ENCODE measurements at places on chromosomes 4 and X. TPM values are rescaled to one million over a fixed set of nuclear protein-coding genes. Genes with fewer than 3 reads are reported as not detected.

DNA sequence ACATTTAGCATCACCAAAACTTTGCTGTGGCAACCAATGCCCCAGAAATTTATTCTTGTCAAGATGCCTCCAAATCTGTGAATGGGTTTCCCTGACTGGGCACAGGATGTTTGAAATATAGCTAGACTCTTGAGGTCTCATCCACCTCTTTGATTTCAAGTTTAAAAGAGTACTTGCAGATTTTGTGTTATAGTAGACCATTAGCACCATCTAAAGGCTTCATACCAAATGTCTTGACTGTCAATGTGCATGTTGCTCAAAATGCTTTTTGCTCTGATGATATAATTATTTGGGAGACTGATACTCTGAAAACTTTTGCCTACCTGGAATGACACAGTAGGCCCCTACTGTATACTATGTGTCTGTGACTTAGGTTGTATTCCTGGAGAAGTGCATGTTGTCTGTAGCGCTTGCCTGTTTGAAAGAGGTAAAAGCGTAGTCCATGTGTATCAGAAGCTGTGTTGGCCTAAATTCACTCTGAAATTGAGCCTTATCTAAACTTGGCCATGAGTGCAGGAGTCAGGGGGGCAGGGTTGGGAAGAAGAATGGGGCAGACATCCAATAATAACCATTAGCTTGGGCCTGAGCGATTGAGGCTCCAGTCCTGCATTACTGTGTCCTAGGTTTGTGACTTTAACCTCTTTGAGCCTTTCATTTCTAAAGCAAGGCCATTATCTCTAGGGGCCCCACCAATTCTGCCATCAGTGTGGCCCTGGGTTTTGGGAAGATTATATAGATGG is 33.8 kb downstream of the NDP start:
- peaks cover 7% of the 10 kb centered on the region for H3K4me1 ChIP-seq
- no peak for DNase-seq
- no peaks in the 10 kb centered on the region for H3K27me3 ChIP-seq
- H3K27ac ChIP-seq, result no peak overlapping the region
- H3K4me3 ChIP-seq, result no peak overlapping the region
- no peaks in the 10 kb centered on the region for H3K36me3 ChIP-seq

- no peak overlapping the region for H3K4me3 ChIP-seq
- no peak overlapping the region for H3K27ac ChIP-seq
- peaks cover 10% of the 10 kb centered on the region for H3K4me1 ChIP-seq
- DNase-seq, result no peak
Observed at GRCh38 chr4:52058275-52058674, 7.2 kb downstream of the SPATA18 start.

DNA sequence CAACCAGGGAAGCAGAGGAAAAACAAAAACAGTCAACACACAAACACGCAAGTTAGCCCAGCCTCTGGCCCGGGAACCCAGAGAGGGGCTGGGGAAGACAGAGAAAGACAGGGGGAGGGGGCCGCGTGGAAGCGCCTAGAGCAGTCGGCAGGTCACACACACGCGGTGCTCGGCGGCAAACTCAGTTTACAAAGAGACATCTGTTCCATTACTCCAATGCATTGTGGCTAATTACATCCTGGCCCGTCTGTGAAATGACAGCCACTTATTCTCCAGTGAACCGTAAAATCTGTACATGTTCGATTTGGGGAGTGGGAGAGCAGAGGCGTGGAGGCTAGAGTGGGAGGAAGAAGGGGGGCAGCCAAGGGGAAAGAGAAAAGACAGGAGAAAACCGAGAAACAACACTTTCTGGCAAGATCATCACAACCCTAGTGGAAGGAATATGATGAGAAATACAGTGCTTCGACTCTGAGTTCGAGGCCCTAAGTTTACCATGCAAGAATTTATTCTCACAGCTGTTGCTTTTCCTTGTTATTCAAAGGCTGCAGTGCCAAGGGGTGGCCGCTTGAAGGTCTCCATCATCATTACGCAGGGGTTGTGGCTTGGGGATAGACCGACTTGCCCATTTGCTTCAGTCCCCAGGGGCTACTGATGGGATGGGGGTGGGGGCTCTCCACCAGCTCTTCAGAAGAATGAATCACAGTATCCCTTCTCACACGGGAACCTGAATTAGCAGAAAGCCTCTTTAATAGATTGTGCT is 167.7 kb downstream of the MGST2 start:
- no peak overlapping the region for H3K27ac ChIP-seq
- no peaks in the 10 kb centered on the region for H3K36me3 ChIP-seq
- H3K4me1 ChIP-seq, result peaks cover 12% of the 10 kb centered on the region
- H3K27me3 ChIP-seq, result no peaks in the 10 kb centered on the region
- DNase-seq, result no peak

GRCh38 chr4:90852237-90852636 is 725.0 kb downstream of the CCSER1 start:
- no peak overlapping the region for H3K4me3 ChIP-seq
- H3K4me1 ChIP-seq, result peaks cover 8% of the 10 kb centered on the region
- H3K27ac ChIP-seq, result no peak overlapping the region
- DNase-seq, result no peak
- no peaks in the 10 kb centered on the region for H3K27me3 ChIP-seq

GRCh38 chrX:138026211-138026610 is 460.3 kb downstream of the ZIC3 start:
- no peaks in the 10 kb centered on the region for H3K27me3 ChIP-seq
- H3K4me1 ChIP-seq, result no peaks in the 10 kb centered on the region
- no peak overlapping the region for H3K4me3 ChIP-seq
- no peaks in the 10 kb centered on the region for H3K36me3 ChIP-seq
- no peak overlapping the region for H3K27ac ChIP-seq
- no peak for DNase-seq

- H3K36me3 ChIP-seq, result no peaks in the 10 kb centered on the region
- H3K4me3 ChIP-seq, result no peak overlapping the region
- no peak overlapping the region for H3K27ac ChIP-seq
- H3K27me3 ChIP-seq, result no peaks in the 10 kb centered on the region
- DNase-seq, result peak; percentile 1
- peaks cover 7% of the 10 kb centered on the region for H3K4me1 ChIP-seq
Observed at GRCh38 chr4:66062921-66063320, 392.6 kb upstream of the EPHA5 start.

The ERCC6L gene
- polyA plus RNA-seq, result 0.62 TPM

- no peaks in the 10 kb centered on the region for H3K27me3 ChIP-seq
- no peak overlapping the region for H3K4me3 ChIP-seq
- no peak overlapping the region for H3K27ac ChIP-seq
Observed at GRCh38 chr4:15677507-15677988, 4.1 kb upstream of the FAM200B start.

The KDM6A gene
- 8.5 TPM for polyA plus RNA-seq

DNA sequence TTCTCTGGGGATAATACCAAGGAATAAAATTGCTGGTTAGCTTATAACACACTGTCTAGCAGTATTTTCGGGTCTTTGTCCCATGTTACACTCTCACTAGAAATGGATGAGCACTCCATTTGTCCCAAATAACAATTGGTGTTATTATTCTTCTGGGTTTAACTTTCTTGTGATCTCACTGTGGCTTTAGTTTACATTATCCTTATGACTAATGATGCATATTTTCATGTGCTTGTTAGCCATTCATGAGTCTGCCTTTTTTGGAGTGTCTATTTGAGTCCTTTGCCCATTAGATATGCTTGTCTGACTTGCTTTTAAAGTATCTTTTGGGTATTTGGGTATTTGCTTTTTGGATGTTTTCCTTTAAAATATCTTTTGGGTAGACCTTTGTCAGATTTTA is 372.9 kb upstream of the TENM3 start:
- H3K27ac ChIP-seq, result no peak overlapping the region
- H3K27me3 ChIP-seq, result no peaks in the 10 kb centered on the region
- H3K36me3 ChIP-seq, result no peaks in the 10 kb centered on the region

GRCh38 chrX:39688576-39689375 is 409.0 kb downstream of the BCOR start:
- peak; percentile 18 for DNase-seq
- peak overlapping the region; percentile 23 for H3K4me3 ChIP-seq
- peaks cover 10% of the 10 kb centered on the region for H3K4me1 ChIP-seq
- peaks cover 4% of the 10 kb centered on the region for H3K27me3 ChIP-seq
- no peak overlapping the region for H3K27ac ChIP-seq

The PCDH11X gene
- not detected for polyA plus RNA-seq

The FHDC1 gene
- 0.03 TPM for polyA plus RNA-seq

- H3K4me3 ChIP-seq, result no peak overlapping the region
- H3K27ac ChIP-seq, result no peak overlapping the region
- H3K4me1 ChIP-seq, result no peaks in the 10 kb centered on the region
- H3K27me3 ChIP-seq, result no peaks in the 10 kb centered on the region
- no peak for DNase-seq
Observed at GRCh38 chrX:153782313-153782712, 1.5 kb downstream of the SRPK3 start.

DNA sequence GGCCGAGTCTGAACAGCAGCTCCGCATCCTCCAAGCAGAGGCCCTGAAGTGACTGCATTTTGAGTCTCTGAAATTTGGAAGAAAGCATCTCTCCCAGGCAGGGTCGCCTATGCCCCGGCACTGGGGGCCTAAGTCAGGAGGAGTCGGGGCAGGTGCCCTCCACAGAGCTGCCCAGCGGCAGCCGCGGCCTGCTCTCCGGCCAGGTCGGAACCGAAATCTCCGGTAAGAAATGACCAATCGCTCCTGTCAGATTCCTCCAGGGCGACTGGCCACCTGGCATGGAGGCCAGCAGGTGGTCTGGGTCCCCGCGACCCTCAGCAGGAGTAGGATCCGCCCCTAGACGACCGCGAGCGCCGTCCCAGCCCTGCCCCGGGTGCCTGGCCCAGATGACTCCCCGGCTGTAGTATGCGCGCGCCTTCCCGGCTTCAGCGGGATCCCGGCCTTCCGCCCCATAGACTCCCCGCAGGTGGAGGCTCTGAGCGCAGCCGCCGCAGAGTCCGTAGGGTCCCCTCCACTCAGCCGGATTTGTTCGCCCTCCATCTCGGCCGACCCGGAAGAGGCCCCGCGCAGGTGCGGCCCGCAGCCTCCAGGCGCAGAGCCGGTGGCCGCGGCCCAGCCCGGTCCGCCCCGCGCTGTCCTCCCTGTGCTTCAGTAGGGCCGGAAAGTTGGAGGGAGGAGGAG is 1.5 kb downstream of the NKX1-1 start:
- no peak overlapping the region for H3K4me3 ChIP-seq
- H3K27ac ChIP-seq, result no peak overlapping the region
- H3K36me3 ChIP-seq, result no peaks in the 10 kb centered on the region
- no peak for DNase-seq

DNA sequence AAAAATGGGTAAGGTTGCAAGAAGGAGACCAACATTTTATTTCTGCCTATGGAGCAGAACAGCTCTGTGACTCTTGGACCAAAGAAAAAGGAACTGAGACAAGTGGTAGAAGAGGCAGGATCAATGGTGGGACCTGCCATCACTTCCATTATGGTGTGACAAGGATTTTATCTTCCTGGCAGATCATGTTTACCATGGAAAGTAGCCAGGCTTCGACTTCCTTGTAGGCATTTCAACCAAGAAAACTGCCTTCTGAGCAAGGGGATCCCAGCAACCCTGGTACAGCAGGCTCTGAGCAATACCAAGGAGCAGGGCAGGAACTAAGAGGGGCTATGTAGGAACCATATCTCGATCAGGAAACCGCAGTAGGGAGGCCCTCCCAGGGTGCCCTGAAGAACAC is 317.4 kb downstream of the IQCM start:
- H3K27me3 ChIP-seq, result no peaks in the 10 kb centered on the region
- no peaks in the 10 kb centered on the region for H3K4me1 ChIP-seq
- H3K36me3 ChIP-seq, result no peaks in the 10 kb centered on the region
- no peak overlapping the region for H3K27ac ChIP-seq

The NDNF gene
- not detected for polyA plus RNA-seq

The MAGEA8 gene
- polyA plus RNA-seq, result not detected

The ZCCHC18 gene
- 2.5 TPM for polyA plus RNA-seq

- no peaks in the 10 kb centered on the region for H3K36me3 ChIP-seq
- H3K27me3 ChIP-seq, result no peaks in the 10 kb centered on the region
- H3K4me1 ChIP-seq, result peaks cover 3% of the 10 kb centered on the region
- no peak overlapping the region for H3K4me3 ChIP-seq
- no peak for DNase-seq
- H3K27ac ChIP-seq, result no peak overlapping the region
Observed at GRCh38 chr4:76811604-76812412, 86.1 kb downstream of the SOWAHB start.

DNA sequence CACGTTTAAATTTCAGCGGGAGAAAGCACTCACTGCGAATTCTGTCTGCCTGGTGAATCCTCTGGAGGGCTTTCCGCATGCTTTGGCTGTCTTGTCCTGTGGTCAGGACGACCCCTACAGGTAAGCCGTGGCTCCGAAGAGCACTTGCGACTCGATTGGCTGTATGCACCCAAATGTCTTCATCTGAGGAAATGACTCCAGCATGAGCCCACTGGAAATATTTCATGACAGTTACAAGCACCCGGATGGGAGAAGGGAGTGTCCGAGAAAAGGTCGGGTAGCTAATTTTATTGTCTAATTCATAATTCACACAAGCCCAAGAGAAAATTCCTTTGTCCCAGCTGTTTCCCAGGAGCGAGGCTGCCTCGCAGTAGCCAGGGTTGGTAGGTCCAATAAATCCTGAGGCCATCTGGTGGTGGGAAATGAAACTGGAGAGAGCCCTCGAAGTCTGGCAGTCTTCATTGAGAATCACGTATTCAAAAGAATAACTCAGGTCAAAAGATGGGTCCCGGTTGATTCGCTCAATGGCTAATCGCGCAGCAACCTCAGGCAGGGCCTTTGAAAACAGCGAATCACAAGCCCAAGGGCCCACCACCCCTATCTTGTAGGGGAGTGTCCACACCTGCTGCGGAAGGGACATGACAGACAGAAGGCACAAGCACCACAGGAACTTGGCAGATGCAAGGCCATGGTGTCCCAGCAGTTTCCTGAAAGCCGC is 6.6 kb downstream of the GUCY2F start:
- peaks cover 14% of the 10 kb centered on the region for H3K4me1 ChIP-seq
- no peak overlapping the region for H3K27ac ChIP-seq
- no peaks in the 10 kb centered on the region for H3K36me3 ChIP-seq
- no peaks in the 10 kb centered on the region for H3K27me3 ChIP-seq

DNA sequence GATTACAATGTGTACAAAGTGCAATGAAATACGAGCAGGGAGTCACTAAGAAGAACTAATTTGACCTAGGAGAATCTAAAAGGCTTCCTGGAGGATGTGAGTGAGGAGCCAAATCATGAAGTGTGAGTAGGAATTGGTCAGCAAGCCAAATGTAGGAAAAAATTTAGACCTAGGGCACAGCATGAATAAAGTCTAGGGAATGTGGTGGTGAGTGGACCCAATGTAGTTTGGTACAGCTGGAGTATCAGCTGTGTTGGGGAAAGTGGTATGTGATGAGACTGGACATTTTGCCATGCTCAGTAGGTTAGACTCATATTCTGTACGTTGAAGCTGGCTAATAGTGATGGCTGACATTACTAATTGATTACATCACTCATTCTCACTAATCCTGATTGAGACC is 191.0 kb downstream of the AFF2 start:
- H3K4me1 ChIP-seq, result no peaks in the 10 kb centered on the region
- no peaks in the 10 kb centered on the region for H3K27me3 ChIP-seq
- H3K27ac ChIP-seq, result no peak overlapping the region
- H3K36me3 ChIP-seq, result no peaks in the 10 kb centered on the region
- DNase-seq, result no peak

DNA sequence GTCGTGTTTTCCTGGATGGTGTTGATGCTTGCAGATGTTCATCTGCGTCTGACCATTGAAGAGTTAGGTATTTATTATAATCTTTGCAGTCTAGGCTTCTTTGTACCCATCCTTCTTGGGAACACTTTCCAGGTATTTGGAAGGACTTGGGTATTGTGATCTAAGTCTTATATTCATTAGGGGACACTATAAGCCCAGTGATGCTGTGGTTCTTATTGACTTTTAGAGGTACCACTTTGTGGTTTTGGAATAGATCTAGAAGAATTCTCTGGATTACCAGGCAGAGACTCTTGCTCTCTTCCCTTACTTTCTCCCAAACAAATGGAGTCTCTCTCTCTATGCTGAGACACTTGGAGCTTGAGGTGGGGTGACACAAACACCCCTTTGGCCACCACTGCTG is 41.6 kb downstream of the AFM start:
- H3K27ac ChIP-seq, result no peak overlapping the region
- DNase-seq, result no peak
- H3K4me1 ChIP-seq, result no peaks in the 10 kb centered on the region
- no peaks in the 10 kb centered on the region for H3K27me3 ChIP-seq
- H3K4me3 ChIP-seq, result no peak overlapping the region
- no peaks in the 10 kb centered on the region for H3K36me3 ChIP-seq

Measured in endothelial cell of umbilical vein (primary cell).